SK-N-SH treated with all-trans-retinoic acid at 6 μM for 48 hours (cell line): ENCODE measurements at places on chromosomes 11 and 22.
A peak's percentile ranks its signal among the peaks of the same experiment; 100 is the strongest.

DNA sequence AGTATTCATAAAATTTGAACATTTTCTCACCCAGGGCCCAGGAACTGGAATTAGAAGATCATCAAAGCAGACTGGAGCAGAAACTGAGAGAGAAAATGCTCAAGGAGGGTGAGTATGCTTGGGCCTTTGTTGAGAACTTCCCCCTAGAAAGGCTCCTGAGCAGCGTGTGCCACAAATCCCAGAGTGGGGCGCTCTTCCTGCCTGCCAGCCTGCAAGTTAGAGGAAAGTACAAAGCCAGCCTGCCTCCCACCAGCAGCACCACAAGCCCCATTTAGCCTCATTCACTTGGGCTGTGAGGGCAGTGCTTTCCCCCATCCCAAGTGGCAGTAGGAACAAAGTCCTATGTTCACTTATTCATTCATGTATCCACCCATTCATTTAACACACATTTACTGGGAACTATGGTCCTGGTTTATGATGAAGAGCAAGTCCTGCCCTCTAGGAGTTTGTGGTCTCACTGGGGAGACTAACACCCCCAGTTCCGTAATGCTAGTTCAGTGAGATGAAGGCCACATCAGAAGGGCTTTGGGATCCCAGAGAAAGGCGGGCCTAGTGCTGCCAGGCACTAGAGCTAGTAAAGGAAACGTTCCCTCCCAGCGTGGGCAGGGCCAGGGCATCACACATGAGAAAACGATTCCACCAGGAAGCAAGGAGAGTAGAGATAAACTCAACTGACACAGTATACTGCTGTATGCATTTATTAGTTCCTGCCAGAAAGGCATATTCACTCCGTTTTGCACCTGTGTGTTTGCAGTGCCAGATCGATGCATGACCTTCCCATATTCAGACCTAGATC lies 22.4 kb upstream of the PARVA start:
- no peak for ATAC-seq

DNA sequence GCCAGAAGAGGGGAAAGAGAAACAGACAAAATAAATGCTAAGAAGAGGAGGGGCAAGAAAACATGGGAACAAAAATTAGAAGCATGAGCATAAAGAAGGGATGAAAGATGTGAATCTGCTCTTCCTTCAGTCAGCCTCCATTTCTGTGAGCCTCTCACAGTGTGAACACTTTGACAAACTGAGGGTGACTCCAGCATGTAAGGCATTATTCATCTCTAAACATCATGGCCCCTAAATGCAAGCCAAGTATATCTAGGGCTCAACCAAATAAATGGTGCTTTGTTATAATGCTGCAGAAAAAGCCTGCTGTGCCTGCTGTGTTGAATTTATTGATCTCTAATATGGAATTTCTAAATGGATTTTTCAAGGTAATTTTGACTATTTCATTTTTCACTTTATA lies 281.3 kb downstream of the TTC28 start:
- no peak for ATAC-seq

- no peak for ATAC-seq
Observed at GRCh38 chr11:1619449-1619848, 2.5 kb downstream of the KRTAP5-4 start.

DNA sequence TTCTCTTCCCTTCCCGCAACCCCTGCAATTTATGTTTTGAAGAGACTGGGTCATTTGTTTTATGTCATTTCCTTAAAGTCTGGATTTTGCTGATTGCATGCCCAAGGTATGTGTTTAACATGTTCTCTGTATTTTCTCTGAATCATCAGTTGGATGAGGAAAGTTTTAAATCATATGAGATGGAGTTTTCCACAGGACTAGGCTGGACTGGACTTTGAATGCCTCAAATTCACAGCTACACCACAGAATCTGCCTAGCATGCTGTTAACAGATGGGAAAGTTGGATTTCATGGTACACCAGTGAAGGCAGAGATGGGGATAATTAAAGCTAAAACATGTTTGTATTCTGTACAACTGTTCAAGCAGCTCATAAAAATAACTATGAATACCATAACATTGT lies 62.6 kb downstream of the CWC15 start:
- ATAC-seq: peak; percentile 64; the same call in 2 of the 3 replicates

DNA sequence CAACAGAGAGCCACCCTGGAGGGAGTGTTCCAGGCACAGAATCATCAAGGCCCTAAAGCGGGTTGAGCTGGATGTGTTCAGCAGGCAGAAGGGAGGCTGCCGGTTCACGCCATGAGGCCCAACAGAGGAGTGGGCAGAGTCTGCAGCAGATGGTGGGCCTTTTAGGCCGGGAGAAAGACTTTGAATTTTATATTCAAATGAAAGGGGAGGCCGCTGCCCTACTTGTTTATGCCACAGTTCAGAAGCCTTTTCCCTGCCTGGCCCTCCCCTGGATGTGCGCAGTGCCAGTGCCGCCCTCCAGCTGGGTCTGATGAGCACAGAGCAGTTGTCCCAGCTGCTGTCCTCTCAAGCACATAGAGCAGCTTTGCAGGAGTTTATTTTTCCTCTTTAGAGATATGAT lies 46.9 kb upstream of the TTC12 start:
- no peak for ATAC-seq

DNA sequence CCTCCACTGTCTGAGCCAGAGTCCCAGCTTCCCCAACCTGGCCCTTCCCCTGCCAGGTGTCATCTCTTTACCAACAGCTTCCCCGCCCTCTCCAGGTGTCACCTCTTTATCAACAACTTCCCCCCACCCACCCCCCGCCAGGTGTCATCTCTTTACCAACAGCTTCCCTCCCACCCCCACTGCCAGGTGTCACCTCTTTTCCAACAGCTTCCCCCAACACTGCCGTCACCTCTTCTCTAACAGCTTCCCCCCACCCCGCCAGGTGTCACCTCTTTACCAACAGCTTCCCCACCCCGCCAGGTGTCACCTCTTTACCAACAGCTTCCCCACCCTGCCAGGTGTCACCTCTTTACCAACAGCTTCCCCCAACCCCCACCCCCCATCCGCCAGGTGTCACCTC lies 29.8 kb upstream of the TTLL12 start:
- ATAC-seq: no peak

DNA sequence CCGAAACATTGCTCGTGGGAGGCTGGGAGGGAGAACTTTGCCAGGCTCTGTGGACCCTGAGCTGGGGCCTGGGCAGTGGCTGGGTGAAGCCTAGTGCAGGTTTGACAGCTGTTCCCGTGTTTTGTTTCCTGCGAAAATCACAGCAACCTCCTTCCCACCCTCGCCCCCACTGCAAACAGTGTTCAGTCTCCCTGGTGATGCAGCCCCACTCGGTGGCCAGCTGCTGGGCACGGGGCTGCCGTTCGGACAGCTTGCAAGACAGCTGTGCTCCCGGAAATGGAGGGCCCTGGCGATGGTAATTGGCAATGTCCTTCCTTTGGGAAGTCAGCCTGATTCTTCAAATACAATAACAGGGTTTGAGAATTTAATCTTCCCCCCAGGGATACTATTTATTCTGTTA lies 10.4 kb upstream of the GAL start:
- no peak for ATAC-seq

DNA sequence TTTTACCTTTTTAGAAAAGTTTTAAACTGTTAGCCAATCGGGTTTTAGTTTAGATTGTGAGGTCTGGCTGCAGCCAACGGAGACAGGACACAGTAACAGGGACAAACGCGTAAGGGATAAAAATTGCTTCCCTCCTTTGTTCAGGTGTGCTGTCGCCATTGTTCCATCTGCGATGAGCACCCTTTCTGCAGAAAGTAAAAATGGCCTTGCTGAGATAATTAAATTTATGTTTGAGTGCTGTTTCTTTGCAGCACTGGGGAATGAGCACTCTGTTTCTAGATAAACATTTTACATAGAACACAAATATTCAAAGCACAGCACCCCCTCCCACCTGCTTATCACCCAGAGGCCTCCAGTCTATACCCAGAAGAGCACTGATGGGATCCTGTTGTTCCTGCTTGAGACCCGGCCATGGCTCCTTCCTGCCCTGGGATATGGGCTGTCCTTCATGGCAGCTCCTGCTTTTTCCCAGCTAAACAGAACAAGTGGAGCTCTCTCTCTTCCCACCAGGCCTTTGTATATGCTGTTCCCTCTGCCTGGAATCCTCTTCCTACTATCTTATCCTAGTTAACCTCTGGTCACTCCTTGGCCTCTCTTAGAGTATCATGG lies 34.3 kb upstream of the CELSR1 start:
- no peak for ATAC-seq

- ATAC-seq: no peak
Observed at GRCh38 chr11:131288521-131289091, 81.8 kb upstream of the NTM start.

- ATAC-seq: 0 out of 3 replicates have a peak, but pooled peaks have one; percentile 9
Observed at GRCh38 chr22:45919504-45920286, 57.3 kb downstream of the WNT7B start.

GRCh38 chr11:42620796-42621195 lies 691.0 kb upstream of the API5 start:
- ATAC-seq: no peak

GRCh38 chr11:82733444-82734119 lies at the start of gene FAM181B:
FAM181B (minus strand) TSS chr11:82733864; CDS start chr11:82733729, 135 bp downstream.
- ATAC-seq: peak; percentile 86

DNA sequence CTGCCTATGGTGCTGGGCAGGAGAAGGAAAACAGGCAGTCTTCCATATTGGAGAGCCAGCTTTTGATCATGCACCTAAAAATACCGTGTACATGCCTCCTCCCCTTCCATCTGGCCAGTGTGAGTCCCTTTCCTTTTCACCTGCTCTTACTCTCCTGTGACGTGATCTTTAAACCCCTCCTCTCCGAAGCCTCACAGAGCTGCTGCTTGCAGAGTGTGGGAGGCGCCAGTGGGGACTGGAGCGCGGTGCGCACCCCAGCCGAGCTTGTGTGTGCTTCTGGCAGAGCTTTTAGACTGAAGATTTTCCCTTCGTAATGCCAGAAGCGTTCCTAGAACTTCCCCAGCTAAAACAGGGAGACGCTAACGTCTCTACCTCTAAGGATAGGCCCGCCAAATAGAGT lies 29.8 kb downstream of the MUC6 start:
- no peak for ATAC-seq

GRCh38 chr11:132139181-132139580 lies 768.8 kb downstream of the NTM start:
- no peak for ATAC-seq

DNA sequence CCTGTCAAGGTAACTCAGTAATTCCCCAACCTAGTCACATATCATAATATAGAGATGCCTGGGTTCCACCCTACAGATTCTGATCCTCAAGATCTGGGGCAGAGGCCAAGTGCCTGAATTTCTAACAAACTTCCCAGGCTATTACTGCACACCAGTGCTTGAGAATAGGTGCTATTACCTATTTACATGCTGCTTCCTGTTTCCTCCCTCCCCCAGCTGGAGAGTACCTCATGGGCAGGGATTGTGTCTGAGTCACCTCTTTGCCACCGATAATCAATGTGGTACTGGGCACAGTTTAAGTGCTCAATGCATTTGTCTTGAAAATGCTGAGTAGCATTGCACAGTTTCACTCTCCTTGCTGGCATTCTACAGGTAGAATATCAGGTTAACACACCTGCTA lies 582.2 kb upstream of the CADM1 start:
- ATAC-seq: no peak
